ENCODE measurements at places on chromosomes 12 and 14. TPM values are rescaled to one million over a fixed set of nuclear protein-coding genes. Genes with fewer than 3 reads are reported as not detected.

- no peak for DNase-seq
These were observed 172.3 kb upstream of the GRIP1 start for GRCh38 chr12:66851134-66851533.

DNA sequence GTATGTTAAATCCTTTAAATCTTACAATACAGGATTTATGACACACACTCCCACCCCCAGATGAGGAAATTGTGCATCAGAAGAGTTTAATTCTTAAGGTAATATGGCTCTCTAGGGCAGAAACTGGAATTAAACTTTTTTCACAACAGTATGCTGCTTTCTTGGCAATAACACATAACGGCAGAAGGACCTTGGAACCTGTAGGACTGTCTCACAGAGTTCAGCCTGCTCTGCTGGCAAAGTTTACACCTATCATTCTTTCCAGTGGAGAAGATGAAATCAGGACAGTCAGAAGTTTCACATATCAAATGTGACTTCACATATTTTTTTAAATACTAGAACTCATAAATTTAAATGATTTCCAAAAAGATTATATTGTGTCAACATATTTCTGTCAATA is 30.6 kb upstream of the MYF6 start:
- no peak for DNase-seq

GRCh38 chr12:100164153-100164704 is 21.6 kb upstream of the BLTP3B start:
- no peak for DNase-seq

Gene LYZ
- total RNA-seq, result 0.31 TPM

Gene FAM186B
- 0.57 TPM for total RNA-seq

Data from astrocyte (in vitro differentiated cells and primary cell).